Thoracic aorta (tissue), 2 donors: ENCODE measurements at places on chromosomes 5 and 9. TPM values are rescaled to one million over a fixed set of nuclear protein-coding genes. Genes with fewer than 3 reads are reported as not detected.
A peak's percentile ranks its signal among the peaks of the same experiment; 100 is the strongest.

Gene PCDHGA8
- total RNA-seq: 7.5 TPM

Gene ZNF883
- 2.8 TPM for total RNA-seq

Gene NUTM2G
- not detected for total RNA-seq

Gene SOHLH1
- total RNA-seq: not detected

Gene PALM2AKAP2
- 45.9 TPM for total RNA-seq

Gene CCDC152
- 0.81 TPM for total RNA-seq

Gene SIT1
- total RNA-seq: 0.68 TPM

Gene SPATA9
- 0.35 TPM for total RNA-seq

Gene HMCN2
- 6.3 TPM for total RNA-seq

DNA sequence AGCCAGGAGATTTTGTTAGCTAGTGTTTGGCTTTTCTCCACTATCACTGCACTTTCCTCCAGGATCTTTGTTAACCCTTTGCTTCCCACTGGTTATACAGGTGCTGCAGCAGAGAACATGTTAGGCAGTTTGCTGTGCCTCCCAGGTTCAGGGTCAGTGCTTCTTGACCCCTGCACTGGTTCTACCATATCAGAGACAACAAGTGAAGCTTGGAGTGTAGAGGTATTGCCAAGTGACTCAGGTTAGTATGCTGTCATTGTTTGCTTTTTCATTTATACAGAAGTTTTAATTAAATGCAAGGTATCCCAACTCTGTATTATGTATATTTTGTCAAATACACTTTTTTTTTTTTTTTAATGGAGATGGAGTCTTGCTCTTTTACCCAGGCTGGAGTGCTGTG lies 68.4 kb downstream of the GAPVD1 start:
- no peak for DNase-seq

DNA sequence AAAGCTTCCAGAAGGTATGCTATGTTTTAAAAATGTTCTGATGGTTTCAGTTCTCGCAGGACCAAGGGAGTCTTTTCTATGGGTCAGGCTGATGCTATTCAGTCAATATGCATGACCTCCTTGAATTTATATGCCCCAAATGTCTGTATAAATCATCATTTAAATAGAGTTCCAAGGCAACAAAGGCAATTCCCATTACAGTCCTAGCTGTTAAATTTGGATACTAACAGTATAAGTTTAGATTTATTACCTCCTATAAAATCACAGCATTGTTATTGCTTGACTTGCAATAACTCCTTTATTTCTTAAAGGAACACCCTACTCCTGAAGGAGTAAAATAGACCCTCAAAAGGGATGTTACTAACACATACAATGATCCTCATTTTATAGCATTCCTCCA lies 387.7 kb upstream of the CHD1 start:
- DNase-seq: no peak

DNA sequence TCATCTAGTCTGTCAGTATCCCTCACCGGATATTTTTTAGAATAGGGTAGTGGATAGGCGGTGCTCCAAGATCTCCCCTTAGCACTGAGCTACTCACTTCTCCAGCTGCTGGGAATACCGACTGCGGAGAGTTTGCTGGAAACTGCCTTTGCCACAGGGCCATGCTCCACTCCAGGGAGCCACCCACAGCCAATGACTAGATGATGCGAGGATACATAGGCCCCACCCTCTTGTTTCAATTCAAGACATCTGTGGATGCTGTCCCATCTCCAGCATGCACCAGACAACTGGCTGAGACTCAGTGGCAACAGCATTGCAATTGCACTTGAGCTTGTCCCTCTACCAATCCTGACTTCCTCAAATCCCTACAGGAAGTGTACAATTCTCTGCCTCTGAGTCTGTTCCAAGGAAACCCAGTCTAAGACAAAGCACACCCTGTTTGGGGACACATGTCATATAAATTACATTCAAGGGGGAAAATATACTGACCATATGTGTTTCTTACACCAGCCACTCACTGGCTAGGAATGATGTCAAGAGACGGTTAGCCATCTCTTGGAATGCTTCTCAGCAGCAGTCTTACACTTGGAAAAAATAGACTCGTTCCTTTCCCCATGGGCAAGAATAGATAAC lies 312.6 kb upstream of the KIF2A start:
- DNase-seq: no peak

GRCh38 chr9:106588626-106589025 lies 274.3 kb upstream of the ZNF462 start:
- no peak for DNase-seq

DNA sequence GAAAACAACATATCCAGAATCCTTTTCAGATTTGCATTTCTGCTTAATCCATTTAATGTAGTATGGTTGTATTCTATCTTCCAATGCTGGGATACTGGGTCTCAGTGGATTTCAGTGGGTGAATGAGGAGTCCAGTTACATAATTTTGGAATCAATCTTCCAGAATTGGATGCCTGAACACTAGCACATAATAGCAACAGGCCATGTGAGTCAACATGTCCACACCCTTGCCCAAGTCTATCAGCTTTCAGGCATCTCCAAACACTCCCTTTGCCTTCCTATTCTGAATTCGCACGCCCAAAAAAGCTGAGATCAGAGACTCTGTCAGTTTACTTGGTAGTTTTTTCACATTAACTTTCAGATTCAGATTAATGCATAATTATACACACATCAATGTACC lies 202.6 kb downstream of the TSSK1B start:
- no peak for DNase-seq

GRCh38 chr5:83608122-83608521 lies 112.5 kb downstream of the HAPLN1 start:
- DNase-seq: no peak

DNA sequence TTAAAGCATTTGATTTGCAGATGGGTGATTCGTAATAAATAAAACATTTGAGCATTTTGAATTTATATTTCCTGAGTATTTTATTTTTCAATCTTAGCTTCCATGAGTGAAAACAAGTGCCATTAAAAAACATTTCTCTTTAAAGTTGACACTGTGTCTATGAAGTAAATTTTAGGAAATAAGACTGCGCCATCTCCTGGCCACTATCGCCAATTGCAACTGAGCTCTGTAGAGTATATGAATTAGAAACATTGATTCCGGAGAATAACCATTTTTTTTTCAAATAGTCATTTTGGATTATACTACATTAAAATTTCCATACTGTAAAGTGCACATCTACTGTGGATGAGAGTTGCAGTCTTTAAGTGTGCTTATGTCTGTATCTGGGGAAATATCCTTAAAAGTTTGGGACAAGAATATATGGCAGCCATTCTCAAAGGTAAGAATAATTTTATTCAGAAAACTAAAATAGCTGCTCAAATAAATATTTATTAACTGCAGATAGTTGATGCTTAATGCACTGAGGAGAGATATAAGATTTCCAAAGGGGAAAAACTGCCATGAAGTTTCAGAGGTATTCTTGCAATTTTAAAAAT lies 5.9 kb downstream of the DMRTA1 start:
- DNase-seq: no peak

GRCh38 chr9:8962084-8962483 lies 1162.5 kb upstream of the DMAC1 start:
- no peak for DNase-seq

- no peak for DNase-seq
These were observed 475 bp upstream of the GOLM1 start for GRCh38 chr9:86099701-86100364.

GRCh38 chr5:43619911-43620310 lies 16.9 kb downstream of the NNT start:
- no peak for DNase-seq

DNA sequence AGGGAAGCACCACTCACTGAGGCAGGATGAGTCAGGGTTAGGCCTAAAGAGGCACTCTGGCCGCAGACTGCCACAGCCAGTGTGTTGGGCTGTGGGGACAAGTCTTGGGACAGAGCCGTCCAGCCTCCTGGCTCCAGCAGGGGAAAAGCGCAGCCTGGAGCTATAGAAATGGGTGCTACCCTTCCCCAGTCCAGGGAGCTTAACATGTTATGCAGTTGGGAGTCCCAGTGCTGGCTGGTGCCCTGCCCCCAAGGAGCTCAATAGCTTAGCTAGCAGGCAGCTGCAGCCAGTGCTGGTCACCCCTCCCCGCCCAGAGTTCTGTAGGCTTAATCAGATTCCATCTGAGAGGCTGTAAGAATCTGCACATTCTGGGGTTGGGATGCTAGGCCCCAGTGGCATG lies 399.6 kb upstream of the TUSC1 start:
- DNase-seq: no peak

DNA sequence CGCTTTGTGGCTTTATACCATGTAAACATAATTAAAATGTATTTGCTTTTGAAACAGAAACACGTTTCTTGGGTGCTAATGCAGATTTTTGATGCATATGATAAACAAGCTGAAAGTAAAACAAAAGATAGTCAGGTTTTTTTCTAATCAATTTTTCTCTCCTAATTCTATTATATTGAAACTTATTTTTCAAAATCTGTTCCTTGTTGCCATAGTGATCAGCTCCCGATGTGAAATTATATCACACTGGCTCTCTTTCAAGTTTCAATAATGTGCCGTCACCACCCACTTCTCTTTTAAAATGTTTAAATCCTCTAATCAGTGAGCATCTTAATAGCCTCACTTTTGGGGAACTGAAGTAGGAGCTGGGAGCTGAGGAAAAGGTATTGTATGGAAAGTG lies 36.4 kb upstream of the DAPK1 start:
- no peak for DNase-seq

GRCh38 chr9:126558051-126558665 lies 55.6 kb upstream of the LMX1B start:
- DNase-seq: no peak

DNA sequence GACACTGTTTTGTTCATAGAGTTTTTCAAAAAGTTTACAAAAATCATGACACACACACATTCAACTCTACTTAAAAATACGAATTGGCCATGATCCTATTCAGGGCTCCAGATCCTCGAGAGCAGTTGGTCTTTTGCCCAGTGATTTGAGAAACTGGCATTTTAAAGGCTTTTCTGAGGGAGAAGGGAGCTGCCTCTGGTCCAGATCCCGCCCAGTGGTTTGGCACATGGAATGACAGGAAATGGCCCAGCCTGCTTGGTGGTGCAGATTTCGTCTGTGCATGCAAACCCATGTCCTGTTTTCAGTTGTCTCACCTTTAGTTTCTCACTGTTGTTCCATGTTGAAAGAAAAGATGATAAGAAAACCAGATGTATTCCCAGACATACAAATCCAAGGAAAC lies 3.6 kb downstream of the CAMK4 start:
- no peak for DNase-seq

- DNase-seq: no peak
These were observed 33.0 kb upstream of the CTNNAL1 start for GRCh38 chr9:109046346-109046745.

GRCh38 chr9:134491196-134491835 lies 150.3 kb upstream of the COL5A1 start:
- DNase-seq: no peak

DNA sequence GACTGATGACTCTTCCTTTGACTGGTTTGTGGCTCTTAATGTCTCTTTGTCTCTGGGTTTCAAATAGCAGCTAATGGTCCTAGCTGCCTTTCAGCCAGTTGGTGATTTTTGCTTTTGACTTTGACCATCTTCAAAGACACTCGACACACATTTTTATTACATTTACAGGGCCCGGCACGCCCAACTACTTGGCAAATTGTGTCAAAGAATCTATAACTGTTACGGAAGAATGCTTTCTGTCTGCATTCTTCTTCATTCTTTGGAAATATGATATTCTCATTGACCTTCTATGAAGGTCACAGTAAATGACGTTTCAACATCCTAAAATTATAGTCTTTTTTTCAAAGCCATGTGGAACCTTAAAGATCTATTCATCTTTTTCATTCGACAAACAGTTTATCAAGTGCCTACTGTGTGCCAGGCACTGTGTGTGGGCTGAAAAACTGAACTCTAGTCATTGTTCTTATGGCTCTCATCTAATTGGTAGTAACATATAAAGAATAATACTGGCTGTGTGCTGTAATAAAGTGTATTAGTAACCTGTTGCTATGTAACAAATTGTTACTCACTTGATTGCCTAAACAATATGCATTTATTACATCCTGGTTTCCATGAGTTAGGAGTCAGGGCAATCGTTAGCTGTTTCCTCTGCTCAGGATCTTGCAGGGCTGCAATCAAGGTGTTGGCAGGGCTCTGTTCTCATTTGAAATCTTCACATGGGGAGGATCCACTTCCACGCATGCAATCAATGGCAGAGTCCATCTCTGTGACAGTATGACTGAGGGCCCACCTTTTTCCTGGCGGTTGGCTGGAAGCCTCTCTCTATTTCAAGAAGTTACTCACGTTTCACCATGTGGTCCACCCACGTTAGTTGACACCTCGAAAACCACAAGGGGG lies 7.0 kb upstream of the WHRN start:
- DNase-seq: no peak

- DNase-seq: peak; percentile 32
These were observed 368.3 kb downstream of the CAAP1 start for GRCh38 chr9:26524267-26524666.

- no peak for DNase-seq
These were observed 117.6 kb downstream of the PIP5K1B start for GRCh38 chr9:68822596-68823165.

- no peak for DNase-seq
These were observed 14.3 kb downstream of the AGTPBP1 start for GRCh38 chr9:85727500-85727899.

DNA sequence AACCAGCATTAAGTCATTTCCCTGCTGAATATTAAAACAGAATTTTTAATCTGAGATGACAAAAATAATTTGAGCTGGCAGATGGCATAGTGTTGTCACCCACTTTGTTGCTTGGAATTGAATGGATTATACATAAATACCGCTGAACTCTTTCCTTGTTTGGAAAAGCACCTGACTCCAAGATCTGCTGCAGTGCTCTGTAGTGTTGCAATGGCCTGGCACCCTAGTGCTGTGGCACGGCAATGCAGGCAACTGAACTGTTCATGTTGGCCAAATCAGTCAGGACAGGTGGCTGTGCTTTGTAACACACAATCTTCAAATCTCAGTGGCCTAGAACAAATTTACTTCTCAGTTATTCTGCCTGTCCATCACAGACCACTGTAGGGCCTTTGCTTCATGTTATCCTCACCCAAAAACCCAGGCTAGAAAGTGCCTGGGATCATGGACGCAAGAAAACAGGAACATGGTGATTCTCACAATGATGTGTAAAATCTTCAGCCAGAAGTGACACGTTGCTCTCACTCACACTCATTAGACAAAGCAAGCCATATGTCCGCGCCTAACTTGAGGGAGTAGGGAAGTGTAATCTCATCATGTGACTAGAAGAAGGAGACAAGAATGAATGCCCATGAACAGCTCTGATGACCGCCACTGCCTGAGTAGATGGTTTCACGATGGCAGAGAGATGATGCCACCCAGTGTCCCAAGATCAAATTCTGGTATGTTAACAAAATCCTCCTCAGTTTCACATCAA lies 191.9 kb upstream of the PUM3 start:
- no peak for DNase-seq

- no peak for DNase-seq
These were observed 264.9 kb downstream of the CD180 start for GRCh38 chr5:66931651-66932050.

DNA sequence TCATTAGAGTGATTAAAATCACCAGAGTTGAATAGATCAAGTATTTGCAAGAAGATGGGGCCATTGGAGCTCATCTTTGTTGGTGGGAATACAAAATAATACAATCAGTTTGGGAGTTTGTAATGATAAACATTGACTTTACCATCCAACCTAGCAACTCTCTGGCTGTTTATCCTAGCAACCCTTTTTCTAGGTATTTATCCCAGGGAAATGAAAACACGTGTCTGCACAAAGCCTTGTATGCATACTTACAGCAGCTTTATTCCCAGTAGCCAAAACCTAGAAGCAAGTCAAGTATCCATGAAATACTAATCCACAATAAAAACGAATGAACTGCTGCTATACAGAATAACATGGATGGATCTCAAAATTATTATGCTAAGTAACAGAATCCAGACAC lies 152.7 kb upstream of the DAB2 start:
- DNase-seq: no peak
